Activated CD8-positive, alpha-beta T cell treated with anti-CD3 and anti-CD28 coated beads for 36 hours (primary cell): ENCODE measurements at places on chromosomes 5 and 9.

DNA sequence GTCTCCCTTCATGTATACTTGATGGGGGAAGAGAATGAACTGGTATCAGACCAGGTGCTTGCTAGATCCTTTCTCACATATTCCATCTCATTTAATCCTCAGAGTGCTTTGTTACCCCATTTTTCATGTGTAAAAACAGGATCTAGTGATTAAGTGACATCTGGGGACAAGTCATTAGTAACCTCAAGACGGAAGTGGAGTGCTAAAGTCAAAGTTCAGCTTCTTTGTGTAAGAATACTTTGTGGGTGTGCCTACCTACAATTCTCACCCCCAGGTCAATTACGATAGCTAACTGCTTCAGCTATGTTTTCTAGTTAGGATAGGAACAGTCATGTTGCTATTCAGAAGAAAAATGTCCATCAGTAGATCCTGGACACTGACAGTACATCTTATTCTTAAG is 3.1 kb upstream of the FAM120AOS start:
- DNase-seq, result no peak

DNA sequence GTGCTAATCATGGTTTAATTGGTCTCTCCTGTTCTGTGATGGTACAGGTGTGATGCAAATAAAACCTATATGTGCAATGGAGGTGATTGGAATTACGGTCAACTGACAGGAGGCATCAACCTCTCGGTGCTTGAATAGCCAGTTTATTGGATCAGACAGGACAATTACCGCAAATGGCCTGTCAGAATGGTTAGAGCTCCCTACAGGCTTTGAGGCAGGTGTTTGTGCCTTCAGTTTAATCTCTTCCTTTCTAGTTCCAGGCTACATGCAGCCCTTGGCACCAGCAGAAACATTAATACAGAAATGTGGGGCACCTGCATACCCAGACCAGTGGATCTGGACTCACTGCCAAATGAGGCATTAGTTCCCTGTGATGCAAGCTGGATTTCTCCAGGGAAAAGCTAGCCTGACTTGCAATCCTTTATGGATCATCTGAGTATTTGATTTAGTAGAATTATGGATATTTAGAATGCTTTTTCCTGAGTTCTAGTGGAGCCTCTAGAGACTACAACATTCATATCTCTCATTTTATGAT is 128.6 kb downstream of the MAT2B start:
- no peak for DNase-seq

DNA sequence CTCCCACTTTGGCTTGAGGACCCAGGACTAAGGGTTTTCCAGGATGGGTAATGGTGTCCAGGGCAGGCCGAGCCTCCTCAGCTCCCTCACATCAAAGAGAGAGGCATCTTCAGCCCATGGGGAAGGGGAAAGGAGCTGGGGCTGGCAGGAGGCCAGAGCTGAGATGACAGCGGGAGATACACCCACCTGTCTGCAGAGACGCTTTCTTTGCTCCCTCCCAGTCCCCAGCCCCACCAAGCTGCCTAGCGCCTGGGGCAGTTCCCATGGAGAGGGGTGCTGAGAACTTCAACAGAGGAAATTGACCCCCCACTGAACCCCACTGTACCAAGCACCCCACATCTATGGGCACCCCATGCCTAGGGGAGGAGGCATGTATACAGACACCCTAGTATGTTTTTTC is 10.6 kb downstream of the PCDH1 start:
- no peak for DNase-seq

- DNase-seq, result no peak
These were observed 62.5 kb downstream of the NFIB start for GRCh38 chr9:14251154-14252071.

GRCh38 chr5:169344629-169345028 is 43.7 kb upstream of the SLIT3 start:
- no peak for DNase-seq

- DNase-seq, result no peak
These were observed 16.5 kb downstream of the HBEGF start for GRCh38 chr5:140329739-140330481.

DNA sequence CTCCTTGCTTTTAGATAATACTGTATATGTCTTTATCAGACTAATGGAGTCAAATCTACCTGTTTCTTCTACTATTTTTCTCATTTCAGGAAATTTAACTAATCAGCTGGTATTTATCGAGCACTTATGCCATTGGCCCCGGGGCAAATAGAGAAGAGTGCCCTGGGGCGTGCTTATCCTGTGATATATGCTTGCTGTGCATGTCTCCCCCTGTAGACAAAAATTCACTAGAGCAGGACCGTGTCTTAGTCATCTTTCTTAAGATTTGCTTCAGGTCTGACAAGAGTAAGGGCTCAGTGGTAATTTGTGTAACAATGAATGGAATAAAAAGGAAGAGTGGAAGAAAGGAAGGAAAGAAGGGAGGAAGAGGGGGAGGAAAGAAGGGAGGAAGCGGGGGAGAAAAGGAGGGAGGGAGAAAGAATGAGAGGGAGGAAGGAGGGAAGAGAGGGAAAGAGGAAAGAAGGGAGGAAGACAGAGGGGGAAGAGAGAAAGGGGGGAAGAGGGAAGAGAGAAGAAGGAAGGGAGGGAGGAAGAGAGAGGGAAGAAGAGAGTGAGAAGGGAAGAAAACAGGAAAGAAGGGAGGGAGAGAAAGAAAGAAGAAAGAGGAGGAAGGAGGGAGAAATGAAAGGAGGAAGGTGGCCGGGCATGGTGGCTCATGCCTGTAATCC is 295.7 kb upstream of the PANK3 start:
- DNase-seq, result peak; percentile 8

DNA sequence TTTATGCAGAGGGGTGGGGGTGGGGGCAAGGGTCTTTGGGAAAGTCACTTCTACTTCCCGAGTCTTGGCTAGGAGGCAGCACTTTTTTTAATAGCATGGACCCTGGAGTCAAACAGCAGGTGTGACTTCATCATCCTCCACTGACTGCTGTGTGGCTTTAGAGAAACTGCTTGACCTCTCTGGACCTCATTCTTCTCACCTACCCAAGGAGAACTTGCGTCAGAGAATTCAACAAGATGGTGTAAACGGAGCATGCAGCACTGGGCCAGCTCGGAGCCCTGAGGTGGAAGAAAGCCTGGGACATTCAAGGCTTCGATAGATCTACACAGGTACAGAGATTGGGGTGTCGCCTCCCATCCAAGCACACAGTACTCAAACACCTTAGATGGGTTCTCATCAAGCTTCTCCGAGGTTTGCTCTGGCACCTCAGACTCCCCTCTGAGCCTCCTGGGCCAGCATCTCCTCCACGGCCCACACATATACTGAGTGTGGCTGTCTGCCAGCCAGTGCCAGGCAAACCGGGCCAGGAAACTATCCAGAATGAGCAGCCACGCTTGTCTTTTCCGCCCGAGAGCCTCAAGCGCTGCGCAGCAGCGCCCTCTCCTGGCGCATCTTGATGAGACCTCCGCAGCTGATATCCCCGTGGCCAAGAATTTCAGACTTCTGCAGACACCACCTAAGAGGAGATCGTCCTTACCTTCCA is 4.6 kb upstream of the SLC25A48 start:
- DNase-seq, result peak; percentile 70

DNA sequence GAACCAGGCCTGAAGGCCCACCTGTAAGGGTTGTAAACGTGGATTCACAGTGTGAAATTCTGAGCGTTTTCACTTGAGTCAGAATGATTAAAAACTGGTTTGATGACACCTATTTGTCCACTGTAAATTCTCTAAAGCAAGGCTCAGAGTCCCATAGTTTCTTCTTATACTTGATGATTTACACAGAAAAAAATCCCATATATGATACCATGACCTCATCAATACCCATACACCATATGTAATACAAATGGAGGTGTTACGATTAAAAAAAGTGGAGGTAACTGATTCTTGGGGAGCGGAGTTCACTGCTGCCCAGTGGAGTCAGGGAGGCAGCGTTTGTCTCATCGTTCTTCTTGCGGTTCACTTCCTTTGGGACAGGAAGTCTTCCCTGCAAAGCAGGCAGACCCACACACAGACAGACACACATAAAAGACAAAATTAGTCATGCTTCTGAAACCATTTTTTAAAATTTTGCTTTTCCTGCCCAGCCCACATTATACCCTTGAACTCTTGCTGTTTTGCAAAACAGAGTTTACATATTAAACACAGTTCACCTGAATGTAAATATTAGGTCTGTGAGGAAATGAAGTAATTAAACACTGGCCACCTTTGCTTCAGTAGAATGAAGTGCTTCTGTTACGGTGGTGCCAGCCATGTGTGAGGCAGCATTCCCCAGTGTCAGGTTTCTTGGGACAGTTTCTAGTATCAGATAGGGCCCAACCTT is 26.2 kb downstream of the NREP start:
- no peak for DNase-seq

DNA sequence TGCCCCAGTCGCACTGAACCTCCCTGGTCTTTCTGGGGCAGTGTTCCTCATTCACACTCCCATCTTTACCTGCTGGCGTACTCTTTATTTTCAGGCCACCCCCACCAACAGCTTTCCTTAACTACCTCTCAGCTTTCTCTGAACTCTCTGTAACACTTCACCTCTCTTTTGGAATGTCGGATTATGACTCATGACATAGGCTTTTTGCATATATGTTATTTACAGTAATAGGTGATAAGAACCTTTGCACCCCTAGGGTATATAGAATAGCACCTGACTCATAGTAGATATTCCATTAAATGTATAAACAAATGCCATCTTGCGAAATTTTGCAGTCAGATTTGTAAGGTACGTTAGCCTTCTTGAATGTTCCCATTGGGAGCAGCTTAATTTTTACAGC is 52.9 kb upstream of the MIER3 start:
- no peak for DNase-seq

- DNase-seq, result no peak
These were observed 283.2 kb downstream of the ANXA1 start for GRCh38 chr9:73434826-73435225.

- DNase-seq, result no peak
These were observed 54.2 kb downstream of the SLCO4C1 start for GRCh38 chr5:102241809-102242421.

DNA sequence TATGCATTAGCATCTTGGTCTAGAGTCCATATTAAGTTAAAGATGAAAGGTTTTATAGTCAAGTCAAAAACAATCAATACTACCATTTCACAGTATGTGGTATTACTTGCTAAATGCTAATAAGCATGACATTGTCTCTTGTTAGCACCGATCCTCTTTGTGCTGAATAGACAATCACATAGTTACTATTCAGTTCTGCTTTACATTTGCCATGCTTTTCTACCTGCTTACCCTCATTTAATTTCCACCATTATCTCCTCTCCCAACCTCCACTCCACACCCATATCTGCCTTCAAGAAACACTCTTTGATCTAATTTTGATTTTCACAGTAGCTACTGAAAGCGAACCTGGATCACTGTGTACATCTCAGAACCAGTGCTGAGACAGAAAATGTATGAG is 16.8 kb downstream of the MEGF9 start:
- DNase-seq, result no peak

DNA sequence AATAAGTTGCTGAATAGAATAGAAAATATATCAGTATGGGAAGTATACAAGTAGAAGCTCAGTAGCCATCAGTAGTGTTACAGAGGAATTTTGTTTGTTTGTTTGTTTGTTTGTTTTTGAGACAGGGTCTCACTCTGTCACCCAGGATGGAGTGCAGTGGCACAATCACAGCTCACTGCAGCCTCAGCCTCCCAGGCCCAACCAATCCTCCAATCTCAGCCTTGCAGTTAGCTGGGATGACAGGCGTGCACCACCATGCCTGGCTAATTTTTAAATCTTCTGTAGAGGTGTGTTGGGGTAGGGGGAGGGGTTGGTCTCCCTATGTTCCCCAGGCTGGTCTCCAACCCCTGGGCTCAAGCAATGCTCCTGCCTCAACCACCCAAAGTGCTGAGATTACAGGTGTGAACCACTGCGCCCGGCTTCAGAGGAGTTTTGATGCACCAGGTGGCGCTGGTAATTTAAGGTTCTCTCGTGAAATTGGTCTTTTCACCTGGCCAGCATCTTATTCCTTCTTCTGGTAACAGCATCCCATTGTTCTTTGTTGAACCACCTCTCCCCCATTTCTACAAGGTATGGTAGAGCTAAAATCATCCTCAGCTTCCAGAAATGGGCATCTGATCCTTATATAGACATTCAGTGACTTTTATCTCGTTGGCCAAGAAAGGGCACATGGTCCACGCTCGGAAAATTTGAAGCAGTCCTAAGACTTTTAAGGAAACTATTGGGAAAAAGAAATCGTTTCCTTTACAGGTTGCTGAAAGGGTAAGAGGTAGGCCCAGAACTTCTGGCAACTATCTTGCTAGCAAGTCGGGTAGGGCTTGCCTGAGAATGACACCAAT is 157.1 kb downstream of the ARRDC3 start:
- DNase-seq, result peak; percentile 82

- no peak for DNase-seq
These were observed 1610.7 kb upstream of the C9orf72 start for GRCh38 chr9:29183971-29184370.

- no peak for DNase-seq
These were observed 175.2 kb upstream of the DAP start for GRCh38 chr5:10936081-10936855.

GRCh38 chr5:82422751-82423181 is 144.6 kb upstream of the RPS23 start:
- no peak for DNase-seq

- no peak for DNase-seq
These were observed 140.1 kb downstream of the KDM4C start for GRCh38 chr9:6897898-6898302.
